IPS-NIHi11 (cell line): ENCODE measurements at places on chromosomes 7 and 10.
A peak's percentile ranks its signal among the peaks of the same experiment; 100 is the strongest.

DNA sequence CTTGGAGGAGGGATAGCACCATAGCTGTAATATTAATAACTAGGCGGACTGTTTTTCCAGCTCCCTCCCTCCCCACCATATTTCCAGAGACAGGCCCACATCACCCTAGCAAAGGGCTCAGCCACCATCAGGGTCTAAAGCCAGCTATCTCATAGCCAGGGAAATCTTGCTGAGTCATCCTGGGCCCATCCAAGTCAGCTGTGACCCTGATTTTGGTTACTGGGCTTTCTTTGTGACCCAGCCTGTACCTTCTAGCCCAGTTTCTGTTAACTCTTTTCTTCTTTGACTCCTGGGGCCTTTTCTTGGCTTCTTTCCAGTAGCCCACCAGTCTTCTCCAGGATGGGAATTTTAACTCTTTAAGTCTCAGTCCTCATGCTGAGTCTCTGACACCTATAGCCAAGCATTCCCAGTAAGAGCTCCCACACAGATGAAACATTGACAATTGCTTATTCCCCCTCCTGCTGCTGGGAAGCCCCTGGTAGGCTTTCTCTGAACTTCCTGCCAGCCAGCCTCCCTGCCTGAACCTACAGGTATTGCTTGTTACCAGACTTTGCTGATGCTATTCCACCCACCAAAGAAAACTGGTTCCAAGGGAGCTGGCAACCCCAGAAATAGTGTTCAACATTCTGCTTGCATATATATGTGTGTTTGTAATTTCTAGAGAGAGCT is 34.8 kb upstream of the ADO start:
- DNase-seq: no peak

- no peak for DNase-seq
Observed at GRCh38 chr7:112765105-112765504, 25.1 kb downstream of the TMEM168 start.

DNA sequence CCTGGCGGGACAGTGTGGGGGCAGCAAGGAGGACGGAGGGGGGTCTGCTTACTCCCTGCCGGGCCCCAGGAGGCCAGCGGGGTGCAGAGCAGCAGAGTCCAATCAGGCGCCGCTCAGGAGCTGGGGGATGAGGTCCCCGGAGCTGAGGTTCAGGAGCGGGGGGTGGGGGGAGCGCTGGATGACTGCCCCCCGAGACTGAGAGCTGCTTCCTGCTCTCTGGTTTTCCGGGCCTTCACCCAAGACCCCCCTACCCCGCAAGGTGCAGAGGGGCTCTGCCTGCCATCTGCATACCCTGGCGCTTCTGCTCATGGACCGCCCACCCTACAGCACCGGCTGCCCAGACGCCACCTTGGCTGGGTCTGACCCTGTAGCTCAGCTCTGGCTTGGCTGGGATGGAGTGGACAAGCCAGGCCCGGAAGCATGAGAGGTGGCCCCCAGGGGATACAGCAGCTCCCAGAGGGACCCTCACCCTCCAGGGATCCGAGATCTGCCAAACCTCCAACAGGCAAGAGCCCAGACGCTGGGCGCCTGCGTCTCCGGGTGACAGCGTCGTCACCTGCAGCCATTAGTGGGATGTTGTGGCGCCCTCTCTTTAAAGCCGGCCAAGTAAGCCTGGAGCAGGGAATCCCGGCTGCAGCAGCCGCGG is 930 bp downstream of the KNDC1 start:
- DNase-seq: no peak

DNA sequence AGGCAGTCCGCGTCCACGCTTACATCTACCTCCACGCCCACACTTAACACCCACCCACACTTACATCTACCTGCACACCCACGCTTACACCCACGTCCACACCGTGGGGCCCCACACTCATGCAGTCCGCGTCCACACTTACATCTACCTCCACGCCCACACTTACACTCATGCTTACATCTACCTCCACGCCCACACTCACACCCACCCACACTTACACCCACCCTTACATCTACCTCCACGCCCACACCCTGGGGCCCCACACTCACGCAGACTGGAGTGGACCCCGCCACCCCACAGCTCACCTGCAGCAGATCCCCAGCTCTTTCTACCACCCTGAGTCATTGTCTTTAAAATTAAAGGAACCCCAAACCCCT is 32.4 kb upstream of the PWWP2B start:
- no peak for DNase-seq

- DNase-seq: no peak
Observed at GRCh38 chr10:43390759-43391158, 18.2 kb downstream of the HNRNPF start.

DNA sequence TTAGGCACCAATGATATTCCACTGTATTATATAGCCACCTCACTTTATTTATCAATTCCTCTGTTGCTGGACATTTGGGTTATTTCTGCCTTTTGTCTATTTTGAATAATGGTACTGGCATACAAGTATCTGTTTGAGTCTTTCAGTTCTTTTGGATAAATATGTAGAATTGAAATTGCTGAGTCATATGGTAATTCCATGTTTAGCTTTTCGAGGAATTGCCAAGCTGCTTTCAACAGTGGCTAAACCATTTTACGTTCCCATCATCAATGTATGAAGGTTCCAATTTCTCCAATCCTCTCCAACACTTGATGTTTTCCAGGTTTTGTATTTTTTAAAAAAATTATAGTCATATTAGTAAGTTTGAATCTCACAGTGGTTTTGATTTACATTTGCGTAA is 42.3 kb downstream of the JMJD1C start:
- DNase-seq: no peak

- DNase-seq: no peak
Observed at GRCh38 chr10:116785282-116785681, 42.9 kb upstream of the HSPA12A start.

DNA sequence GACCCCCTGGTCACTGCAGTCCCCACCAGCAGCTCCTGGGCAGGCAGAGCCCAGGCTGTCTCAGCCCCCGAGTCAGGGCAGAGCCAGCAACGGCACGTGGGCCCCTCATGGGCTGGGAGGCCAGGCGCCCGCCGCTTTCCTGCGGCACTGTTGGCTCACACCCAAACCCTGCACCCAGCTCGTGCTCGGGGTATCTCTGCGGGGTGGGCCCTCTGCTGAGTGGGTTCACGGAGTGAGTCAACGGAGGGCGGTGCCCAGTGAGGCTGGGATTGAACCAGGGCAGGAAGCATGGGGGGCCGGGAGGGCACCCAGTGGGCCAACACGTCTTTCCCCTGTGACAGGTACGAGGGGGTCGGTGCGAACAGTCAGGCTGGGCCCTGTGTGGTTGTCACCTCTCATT is 28.9 kb downstream of the ADAP1 start:
- DNase-seq: no peak

GRCh38 chr7:147607157-147607800 is 983.3 kb upstream of the C7orf33 start:
- peak; percentile 49 for DNase-seq
